ENCODE measurements at places on chromosomes 4 and X.

GRCh38 chrX:107118322-107119147 is at the start of gene RBM41:
Gene RBM41, minus strand, starts transcription at chrX:107118822. Its CDS starts 49 bp downstream, at chrX:107118773.
- peak; percentile 62 for DNase-seq

DNA sequence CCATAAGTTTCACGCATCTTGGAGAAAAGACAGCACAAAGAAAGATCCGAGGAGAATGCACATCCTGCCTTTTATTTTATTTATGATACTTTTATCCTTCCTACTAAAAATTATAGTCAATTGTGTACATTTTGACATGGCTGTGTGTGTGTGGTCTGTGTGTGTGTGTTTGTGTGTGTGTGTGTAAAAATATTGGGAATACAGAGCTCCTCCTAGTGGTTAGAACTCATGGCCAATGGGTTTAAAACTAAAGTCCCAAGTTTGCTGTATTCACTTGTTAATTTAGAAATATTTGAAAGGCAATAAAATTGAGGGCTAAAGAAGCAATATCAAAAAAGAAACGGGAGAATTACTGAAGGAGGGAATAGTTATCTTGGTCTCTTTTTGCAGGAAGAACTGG is 47.5 kb downstream of the NKX6-1 start:
- no peak for DNase-seq

GRCh38 chr4:173332021-173332487 is 2.1 kb downstream of the HMGB2 start:
- DNase-seq = no peak

- DNase-seq = no peak
These were observed 576.5 kb downstream of the MID1IP1 start for GRCh38 chrX:39377773-39378172.

DNA sequence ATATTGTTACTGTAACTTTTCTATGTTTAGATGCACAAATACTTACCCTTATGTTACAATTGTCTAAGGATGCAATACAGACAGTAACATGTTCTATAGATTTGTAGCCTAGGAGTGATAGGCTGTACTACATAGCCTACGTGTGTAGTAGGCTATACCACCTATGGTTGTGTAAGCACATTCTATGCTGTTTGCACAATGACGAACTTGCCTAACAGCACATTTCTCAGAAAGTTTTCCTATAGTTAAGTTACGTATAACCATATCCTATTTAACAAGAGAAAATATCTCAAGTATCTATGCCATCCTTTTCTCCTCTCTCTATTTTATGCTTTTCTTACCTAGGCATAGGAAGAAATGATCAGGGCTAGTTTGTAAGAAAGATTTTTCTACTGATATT is 710.8 kb upstream of the HTR2C start:
- DNase-seq = no peak

DNA sequence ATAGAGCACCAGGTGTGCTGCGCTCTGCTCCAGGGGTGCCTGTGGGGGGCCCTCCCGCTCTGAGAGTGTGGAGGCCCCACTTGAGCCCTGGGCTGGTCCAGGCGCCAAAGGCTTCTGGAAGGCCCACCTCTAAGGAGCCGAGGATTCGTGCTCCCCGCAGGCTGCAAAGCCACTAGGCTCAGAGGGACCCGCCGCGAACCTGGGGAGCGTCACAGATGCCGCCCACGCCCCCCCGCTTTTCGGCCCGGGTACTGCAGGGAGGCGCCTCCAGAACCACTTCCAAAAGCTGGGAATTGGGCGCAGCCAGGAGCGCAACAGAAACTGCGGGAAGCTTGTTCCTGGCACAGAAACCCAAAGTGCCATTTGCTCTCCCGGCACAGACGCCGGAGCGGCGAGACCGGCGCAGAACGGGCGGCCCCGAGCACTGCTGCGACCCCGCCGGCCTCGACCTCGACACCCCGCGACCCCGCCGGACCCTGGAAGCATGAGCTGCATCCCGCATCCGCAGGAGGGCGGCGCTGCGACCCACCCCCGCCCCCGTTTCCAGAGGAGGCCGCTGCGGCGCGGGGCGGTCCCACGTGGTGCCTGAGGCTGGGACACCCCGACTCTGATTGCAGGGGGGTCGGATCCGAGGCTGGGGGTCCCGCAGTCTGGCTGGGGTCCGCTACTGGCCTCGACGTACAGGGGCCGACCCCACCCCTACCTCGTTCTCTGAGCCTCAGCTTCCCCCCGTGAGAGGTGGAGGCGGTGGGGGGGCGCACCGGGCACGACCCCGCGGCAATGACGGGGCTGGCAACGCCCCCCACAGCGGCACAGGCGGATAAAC is 30.8 kb downstream of the CPLX1 start:
- DNase-seq = no peak

GRCh38 chr4:38106886-38107514 is 146.8 kb downstream of the PTTG2 start:
- DNase-seq = no peak

DNA sequence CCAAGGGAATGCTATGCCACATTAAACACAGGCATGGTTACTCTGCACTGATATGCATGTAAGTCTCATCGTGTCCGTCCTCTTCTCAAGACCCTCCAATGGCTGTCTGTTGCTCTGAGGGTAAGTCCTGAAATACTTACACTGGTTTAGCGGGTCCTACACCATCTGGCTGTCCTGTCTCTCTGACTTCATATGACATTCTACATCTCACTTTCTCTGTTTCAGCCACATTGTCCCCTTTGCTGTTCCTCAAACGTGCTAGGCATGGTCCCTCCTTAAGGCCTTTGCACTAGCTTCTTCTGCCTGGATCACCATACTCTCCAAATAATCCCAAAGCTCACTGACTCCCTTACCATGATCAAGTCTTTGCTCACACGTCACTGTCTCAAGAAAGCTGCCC is 131.4 kb downstream of the PALLD start:
- DNase-seq = no peak

DNA sequence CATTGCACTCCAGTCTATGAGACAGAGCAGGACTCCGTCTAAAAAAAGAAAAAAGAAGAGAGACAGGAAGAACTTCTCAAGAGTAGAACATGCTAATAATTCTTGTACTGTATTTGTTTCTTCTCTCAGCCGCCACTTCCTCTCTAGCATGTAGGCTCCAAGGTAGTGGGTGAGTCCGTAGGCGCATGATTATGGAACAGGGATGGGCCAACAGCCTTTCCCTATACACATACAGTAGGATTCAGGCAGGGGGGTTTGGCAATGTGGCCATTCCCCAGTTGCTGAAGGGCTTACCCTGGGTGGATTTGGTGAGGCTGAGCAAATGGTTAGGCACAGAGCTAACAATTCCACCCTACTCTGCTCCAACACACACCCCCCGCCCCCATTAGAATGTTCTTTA is 35.0 kb upstream of the APLN start:
- DNase-seq = no peak

DNA sequence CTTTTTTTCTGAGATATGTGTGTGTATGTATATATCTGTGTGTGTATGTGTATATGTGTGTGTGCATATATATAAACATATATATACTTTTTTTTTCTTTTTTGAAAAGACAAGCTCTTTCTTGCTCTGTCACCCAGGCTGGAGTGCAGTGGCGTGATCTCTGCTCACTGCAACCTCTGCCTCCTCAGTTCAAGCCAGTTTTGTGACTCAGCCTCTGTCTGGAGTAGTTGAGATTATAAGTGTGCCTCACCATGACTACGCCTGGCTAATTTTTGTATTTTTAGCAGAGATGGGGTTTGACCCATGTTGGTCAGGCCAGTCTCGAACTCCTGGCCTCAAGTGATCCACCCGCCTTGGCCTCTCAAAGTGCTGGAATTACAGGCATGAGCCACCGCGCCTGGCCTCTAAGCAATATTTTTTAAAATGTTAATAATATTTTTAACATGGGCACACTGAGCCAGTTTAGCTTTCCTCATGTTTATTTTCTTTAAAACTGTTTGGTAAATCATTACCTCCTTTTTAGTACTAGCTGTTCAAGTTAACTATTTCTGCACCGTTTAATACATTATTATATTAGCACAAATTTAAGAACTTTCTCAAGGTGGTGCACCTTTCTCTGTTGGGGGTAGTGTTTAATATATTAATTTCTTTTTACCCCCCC is 33.3 kb downstream of the BBS12 start:
- no peak for DNase-seq

- DNase-seq = no peak
These were observed 1632.9 kb upstream of the TENM3 start for GRCh38 chr4:180610324-180610723.

DNA sequence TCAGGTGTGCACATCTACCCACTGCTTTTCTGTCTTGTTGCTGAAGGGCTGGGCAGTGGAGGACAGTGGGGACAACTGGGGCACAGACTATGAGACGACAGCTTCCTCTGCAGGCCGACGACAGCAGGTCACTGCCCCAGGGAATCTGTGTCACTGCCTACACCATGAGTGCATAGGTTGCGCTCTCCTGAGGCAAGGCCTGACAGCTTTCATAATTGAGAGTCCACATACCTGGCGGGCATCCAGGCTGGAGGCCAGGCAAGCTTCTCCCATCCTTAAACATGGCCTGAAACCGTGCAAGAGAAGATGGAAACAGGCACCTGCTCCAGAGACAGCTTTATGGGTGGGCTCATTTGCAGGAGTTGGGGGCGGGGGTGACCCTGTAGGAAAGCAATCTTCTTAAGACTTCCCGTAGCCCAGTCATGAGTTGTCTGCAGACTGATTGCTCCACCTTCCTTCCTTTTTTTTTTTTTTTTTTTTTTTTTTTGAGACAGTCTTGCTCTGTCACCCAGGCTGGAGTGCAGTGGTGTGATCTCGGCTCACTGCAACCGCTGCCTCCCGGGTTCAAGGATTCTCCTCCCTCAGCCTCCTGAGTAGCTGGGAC is 2.9 kb downstream of the ANOS1 start:
- no peak for DNase-seq

DNA sequence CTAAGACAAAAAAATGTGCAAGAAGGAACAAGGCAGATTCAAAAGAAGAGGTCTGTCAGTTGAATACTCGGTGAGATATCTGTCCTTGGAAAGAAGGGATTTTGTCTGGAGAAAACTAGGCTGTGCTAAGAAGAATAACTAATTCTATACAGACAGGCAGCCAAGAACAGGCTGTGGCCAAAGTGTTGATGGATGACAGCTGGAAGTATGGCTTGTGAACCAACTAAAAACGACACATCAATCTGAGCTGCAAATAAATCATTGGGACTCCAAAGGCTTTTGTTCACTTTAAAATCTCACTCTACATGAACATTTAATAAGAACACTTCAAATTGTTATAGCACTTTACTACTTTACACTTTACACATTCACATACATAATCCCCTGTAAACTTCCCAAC is 70.5 kb upstream of the IGSF1 start:
- no peak for DNase-seq

DNA sequence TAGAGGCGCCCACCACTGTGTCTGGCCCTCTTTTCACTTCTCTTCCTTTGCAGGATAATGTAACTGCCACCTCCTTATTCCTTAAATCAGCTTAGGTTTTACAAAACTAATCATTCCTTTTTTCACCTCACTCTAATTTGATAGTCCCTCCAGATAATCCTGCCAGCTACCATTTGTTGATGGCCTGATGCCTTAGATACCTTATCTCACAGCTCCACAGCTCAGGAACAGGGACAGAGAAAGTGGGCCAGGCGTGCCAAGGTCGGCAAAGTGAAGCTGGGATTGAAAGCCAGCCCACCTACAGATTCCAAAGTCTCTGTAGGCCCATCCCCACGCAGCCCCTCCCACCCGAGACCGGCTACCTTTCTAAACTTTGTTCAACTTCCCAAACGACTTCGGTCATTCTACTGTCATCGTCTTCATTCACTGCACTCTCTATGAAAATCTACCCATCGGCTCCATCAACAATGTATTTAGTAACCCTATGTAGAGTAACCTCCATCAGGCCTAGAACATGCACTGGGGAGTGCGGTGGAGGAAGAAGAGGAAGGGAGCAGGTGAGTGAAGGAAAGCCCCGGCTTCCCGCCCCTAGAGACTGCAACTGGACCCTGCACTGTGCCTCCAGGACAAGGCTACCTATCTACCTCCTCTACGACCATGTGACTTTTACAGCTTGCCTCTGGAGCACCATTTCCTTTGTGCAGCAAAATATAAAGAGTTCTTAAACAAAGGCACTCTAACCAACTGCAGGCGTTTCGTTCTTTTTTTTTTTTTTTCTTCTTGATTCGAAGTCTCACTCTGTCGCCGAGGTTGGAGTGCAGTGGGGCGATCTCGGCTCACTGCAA is 1.5 kb downstream of the CASP6 start:
- DNase-seq = no peak

DNA sequence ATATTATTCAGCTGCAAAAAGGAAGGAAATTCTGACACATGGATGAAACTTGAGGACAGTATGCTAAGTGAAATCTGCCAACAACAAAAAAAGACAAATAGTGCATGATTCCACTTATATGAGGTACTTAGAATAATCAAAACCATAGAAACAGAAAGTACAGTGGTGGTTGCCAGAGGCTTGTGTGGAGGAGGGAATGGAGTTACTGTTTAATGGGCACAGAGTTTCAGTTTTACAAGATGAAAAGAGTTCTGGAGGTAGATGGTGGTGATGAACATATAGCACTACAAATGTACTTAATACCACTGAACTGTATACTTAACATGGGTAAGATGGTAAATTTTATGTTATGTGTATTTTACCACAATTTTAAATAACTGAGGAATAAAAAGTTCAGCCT is 212.0 kb upstream of the KLF3 start:
- DNase-seq = no peak

GRCh38 chr4:77695774-77696173 is 90.2 kb downstream of the CXCL13 start:
- no peak for DNase-seq

DNA sequence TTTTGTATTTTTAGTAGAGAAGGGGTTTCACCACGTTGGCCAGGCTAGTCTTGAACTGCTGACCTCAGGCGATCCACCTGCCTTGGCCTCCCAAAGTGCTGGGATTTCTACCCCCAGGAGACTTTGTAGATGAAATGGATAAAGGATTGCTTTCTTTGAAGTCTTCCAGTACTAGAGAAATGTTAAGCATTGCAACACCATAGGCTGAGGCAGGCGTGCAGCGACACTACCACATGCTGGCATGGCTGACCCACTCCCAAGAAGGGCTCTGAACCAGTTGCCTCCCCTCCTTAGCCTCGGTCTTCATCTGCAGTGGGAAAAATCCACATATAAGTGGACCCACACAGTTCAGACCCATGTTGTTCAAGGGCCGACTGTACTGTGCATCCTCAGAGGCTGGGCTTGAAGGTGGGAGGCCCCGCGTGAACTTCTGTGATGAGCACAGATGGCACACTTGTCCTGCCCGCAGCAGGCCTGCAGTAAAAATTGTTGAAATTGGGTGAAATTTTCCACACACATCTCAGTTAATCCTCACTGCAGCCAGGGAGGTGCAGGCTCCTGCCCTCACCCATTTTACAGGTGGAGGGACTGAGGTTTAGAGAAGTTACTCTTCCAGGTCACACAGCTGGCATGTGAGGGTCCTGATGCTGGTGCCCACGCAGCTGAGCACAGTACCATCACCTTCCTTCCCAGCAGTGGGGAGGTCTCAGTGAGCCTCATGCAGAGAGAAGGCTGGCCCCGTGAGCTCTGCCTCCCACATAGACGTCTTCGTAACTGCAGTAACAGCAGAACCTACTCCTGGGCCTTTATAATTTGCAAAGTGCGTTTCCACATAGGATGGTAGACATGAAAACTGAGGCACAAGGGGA is 35.5 kb downstream of the HTRA3 start:
- DNase-seq = no peak
